ENCODE measurements at places on chromosomes 5 and 9.

DNA sequence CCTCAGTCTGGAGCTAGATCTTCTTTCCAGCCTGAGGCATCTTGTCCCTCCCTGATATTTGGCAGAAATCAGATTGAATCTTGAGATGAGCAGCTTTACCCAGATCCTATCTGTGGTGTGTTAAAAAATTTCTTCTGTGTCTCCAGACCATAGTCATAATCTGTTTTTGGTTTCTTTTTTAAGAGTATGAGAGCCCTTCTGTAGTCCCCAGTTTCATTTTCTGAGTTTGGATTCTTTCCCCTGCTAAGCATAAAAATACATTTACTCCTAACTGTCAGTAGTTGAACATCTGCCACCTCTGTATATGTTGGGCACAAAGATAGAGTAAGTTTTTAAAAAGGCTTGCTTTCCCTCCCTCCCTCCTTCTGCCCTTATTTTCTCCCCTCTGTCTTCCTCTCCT lies 137.7 kb downstream of the CNTLN start:
- no peak for DNase-seq

GRCh38 chr9:128893354-128893753 lies 11.4 kb downstream of the LRRC8A start:
- no peak for DNase-seq

DNA sequence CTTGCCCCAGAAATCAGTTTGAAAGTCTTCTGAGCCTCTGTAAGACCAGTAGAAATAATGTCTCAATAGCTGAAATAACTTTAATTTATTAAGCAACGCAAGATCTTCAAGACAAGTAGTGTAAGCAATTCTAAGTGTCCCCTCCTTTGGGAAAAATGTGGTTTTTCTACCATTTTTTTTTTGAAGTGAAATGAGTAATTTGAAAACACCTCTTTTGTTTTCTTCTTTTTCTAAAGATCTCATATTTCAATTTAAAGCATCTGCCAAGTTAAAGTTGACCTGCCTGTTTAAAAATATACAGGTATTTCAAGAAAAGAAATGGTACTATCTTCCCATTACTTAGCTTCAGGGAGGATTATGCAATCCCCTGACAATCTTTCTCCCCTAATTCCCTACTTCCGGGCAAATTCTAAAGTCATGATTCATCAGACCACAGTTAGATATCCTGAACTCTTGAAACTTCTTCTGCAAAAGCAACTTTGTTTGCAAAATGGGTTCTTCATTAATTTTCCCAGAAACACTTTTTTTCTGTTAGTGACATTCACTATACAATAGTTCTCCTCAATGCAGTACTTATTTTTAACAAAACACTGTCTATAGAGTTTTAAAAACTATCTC lies 7.8 kb upstream of the ANXA1 start:
- DNase-seq: no peak

- DNase-seq: no peak
Measured at GRCh38 chr9:77815260-77815659, 167.1 kb upstream of the GNA14 start.

GRCh38 chr5:107817436-107817835 lies 146.7 kb upstream of the EFNA5 start:
- DNase-seq: no peak

GRCh38 chr5:111200828-111201227 lies 23.4 kb upstream of the CAMK4 start:
- DNase-seq: no peak

GRCh38 chr5:100560860-100561259 lies 25.7 kb downstream of the FAM174A start:
- DNase-seq: no peak

DNA sequence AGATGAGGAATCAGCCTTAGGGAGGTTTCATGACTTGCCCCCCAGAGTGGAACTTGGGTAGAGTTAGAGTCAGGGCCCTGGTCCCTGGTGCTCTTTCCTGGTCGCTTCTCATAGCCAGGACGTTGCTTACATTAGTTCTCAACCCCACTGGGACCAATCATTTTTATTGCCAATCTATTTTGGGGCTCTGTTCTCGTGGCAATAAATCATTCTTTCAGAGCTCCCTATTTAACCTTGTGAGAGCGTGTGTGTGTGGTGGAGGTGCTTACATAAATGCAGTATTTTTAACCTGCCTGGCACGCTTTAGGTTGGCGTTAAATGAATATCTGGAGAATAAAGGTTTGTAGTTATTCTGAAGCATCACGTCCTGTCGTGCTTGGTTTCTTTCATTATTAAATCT lies 4.1 kb downstream of the TRIO start:
- DNase-seq: peak; percentile 16

- DNase-seq: no peak
Measured at GRCh38 chr9:3262826-3263529, 262.8 kb downstream of the RFX3 start.

DNA sequence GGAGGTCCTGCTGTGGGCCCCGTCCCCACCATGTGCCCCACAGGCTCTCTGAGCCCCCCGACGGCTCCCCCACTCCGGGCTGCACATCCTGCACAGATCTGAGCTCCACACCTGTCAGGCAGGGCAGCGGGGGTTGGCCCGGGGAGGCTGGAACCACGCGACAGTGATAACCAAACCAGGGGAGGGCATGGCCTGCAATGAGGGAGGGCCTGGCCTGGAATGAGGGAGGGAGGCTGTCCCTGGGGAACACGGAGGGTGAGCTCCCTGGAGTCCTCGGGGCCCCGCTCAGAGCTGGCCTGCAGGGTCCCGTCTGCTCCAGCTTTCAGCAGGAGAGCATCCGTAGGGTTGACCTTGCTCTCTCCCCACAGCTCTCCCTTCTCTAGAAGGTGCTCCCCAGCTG lies 30.5 kb downstream of the SLC9A3 start:
- no peak for DNase-seq

GRCh38 chr5:92687821-92688722 lies 892.9 kb downstream of the NR2F1-AS1 start:
- no peak for DNase-seq

GRCh38 chr5:108467563-108467962 lies 85.7 kb upstream of the FBXL17 start:
- DNase-seq: no peak

- DNase-seq: no peak
Measured at GRCh38 chr5:57774439-57774838, 291.8 kb upstream of the ACTBL2 start.

Data from NCI-H774 (cell line).